ENCODE measurements at places on chromosomes 3 and 15.

GRCh38 chr3:53693451-53693850 lies 152.8 kb downstream of the CHDH start:
- no peak for DNase-seq

GRCh38 chr3:115151921-115152320 lies 4.8 kb upstream of the ZBTB20 start:
- no peak for DNase-seq

GRCh38 chr3:140510303-140510861 lies 167.5 kb upstream of the TRIM42 start:
- DNase-seq = no peak

- no peak for DNase-seq
Measured at GRCh38 chr3:127162947-127163645, 29.8 kb upstream of the PRR23E start.

DNA sequence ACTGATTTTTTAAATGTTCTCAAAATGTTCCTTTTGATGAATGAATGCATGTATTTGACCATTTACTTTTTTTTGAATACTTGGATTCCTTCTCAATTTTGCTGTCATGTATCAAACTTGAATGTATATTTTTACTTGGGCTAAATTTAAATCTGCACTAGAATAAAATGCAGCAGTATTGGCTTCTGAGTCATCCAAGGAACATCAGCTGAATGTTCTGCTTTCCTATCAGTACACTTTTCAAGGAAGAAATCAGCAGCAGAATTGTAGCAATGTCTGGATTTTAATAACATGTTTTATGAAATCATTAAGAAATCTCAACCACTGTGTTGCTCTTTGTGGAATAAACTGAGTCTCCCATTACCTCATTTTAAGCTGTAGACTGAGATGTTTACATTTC lies 57.0 kb upstream of the COL6A6 start:
- no peak for DNase-seq

DNA sequence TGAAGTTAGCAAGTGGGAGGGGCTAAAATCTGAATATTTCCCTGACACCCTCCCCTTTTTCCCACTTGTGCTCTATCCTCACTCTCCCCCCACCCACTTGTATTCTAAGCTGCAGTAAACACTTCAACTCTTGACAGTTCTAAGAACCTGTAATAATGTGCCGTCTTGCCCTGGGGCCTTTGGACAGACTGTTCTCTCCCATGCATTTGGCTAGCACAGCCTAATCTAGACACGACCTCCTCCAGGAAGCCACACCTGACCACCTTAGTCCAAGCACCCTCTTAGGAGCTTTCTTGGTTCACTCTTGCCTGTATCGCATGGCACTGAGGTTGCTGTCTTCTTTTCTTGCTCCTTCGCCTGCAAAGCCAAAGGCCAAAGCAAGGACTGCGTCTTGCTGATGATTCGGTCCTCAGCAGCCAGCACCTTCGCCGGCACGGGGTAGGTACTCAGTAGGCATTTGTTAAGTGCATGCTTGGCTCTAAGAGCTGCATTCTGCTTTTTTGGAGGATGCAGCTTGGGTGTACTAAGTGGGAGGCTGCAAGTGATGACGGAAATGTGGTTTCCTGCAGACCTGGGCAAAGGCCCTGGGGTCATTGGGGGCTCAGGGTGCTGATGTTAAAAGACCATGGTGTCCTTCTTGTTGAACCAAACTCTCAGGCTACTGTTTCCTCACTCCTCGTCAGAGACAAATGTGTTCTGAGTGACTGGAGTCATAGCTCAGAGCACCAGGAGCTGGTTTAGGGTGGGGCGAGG lies 2.0 kb upstream of the ZNF710 start:
- DNase-seq = no peak

DNA sequence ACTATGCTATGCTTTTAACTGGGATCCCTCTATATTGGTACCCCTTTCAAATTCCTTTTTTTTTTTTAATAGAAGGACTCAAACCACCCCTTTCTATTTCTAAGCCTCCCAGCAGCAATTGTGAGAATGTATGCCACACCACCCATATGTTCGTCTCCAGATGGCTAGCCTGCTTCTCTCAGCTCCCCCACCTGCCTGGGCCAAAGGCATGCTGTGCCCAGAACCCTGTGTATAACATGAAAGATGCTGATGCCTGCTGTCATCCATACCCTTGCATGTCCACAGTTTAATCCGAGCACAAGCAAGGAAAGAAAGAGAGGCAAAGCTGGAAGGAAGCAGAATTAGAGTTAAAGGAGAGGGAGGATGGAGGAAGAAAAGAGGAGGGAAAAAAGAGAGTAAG lies 159.5 kb upstream of the CNTN6 start:
- no peak for DNase-seq

GRCh38 chr3:146156666-146157314 lies 4.2 kb downstream of the PLOD2 start:
- no peak for DNase-seq

Measured in activated CD4-positive, alpha-beta T cell treated with anti-CD3 and anti-CD28 coated beads, Interleukin-2, amount 50 U/mL, for 16 hours (primary cell).